ENCODE measurements at places on chromosomes 2 and 18.

DNA sequence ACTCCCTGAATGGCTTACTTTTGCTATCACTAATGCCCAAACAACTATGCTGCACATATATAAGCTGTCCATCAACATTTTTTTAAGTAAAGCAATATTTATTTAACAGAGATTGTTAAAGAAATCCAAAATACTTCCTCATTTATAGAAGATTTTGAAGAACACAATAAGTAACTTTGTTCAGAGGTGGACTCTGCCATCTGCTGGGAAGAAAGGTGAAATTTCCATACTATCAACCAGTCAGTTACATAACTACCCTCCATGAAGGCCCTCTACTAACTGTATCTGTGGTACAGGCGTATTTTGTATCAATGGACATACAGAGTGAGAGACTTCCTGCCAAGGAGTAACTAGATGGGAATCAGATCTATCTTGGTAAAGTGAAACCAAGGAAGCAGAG lies 106.0 kb downstream of the DTNB start:
- no peak for DNase-seq

DNA sequence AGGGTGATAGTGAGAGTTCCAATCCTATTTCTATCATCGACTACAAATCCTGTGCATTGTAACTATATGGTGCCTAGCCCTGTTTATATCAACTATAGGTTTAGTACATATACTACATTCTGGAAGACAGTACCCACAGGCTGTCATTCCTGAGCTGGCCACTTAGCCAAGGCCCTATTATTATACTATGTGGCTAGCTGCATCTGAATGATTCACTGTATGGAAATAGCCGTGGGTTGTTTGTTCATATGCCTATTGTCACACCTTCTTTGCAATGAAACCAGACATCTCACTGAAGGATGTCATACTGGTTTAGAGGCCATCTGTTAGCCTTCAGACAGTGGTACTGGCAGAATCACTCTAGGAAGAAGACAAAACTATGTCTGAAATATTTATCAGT lies 62.3 kb upstream of the FSIP2 start:
- DNase-seq = no peak

- no peak for DNase-seq
Measured at GRCh38 chr2:192190474-192190873, 4.3 kb downstream of the TMEFF2 start.

- no peak for DNase-seq
Measured at GRCh38 chr2:176793792-176794191, 418.8 kb upstream of the HNRNPA3 start.

Measured in mesenteric fat pad (tissue), 1 donor.